Testis (tissue), 5 donors: ENCODE measurements at places on chromosomes 4 and X.

- DNase-seq, result no peak
Measured at GRCh38 chr4:143207555-143207954, 22.8 kb downstream of the USP38 start.

DNA sequence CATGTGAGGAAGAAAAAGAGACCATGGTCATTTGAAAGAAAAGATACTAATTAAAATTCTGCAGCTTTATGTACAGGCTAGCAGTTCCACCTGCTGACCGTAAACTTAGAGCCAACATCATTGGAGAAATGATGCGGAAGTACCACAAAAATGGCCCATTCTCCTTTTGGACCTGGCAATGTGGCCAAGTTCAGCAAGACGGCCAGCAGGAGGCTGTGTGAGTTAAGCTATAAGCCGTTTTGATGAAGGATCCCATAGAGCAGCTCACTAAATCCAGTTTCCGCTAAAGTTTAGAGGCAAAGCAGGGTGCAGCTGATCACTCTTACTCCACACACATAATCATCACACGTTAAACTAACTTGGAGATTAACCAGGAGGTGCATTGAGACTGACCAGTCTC lies 133.8 kb downstream of the LDB2 start:
- DNase-seq, result no peak

DNA sequence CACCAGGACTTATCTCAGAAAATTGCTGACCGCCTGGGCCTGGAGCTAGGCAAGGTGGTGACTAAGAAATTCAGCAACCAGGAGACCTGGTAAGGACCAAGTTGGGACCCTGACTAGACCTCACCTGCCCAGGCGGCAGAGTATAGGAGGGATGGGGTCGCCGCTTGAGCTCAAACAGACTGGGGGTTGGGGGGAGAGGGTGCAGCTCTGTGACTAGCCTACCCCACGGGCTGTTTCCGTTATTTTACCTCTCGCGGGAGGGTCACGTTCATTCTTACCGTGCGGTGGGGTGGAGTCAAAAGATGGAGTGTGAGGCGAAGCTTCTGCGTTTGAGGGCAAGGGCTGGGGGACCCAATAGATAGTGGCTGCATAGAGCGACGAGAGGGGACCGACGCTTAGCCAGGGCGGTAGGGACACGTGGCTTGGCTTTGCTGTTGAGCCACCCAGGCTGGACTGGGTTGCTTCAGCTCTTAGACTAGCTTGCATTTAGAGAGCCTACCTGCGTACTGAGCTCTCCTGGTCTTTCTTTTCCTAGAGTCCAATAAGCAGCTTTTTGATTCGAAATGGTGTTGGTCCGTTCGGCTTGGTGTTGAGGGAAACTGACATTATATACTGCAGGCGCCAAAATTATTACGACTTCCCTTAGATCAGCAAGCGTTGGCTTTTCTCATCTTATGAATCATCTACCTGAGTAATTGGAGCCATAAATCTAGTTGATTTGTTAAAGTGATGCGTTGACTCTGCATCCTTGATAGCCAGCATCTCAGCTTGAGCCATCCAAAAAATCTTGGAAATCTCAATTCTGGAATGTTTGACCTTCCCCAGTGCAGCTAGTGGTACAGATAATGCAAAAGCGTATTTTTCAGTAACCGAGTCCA lies 591 bp downstream of the PRPS1 start:
- peak; percentile 53 for DNase-seq

- DNase-seq, result no peak
Measured at GRCh38 chrX:148804579-148805355, 304.4 kb downstream of the AFF2 start.

DNA sequence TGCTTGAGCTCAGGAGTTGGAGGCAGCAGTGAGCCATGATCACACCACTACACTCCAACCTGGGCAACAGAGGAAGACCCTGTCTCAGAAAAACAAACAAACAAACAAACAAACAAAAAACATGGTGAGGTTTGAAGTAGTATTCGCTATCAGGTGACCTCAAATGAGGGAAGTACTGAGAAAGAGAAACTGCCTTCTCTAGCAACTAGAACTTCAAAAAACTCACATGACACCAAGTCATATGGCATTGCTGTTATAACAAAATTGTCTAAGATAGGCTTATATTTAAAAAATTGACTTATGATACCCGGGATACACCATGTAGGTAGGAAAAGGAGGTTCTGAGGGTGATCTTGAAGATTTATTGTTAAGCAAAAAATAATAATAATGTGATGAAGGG lies 10.3 kb downstream of the MPP1 start:
- no peak for DNase-seq
